Fibroblast of mammary gland (primary cell): ENCODE measurements at places on chromosomes 11 and 22.
A peak's percentile ranks its signal among the peaks of the same experiment; 100 is the strongest.

DNA sequence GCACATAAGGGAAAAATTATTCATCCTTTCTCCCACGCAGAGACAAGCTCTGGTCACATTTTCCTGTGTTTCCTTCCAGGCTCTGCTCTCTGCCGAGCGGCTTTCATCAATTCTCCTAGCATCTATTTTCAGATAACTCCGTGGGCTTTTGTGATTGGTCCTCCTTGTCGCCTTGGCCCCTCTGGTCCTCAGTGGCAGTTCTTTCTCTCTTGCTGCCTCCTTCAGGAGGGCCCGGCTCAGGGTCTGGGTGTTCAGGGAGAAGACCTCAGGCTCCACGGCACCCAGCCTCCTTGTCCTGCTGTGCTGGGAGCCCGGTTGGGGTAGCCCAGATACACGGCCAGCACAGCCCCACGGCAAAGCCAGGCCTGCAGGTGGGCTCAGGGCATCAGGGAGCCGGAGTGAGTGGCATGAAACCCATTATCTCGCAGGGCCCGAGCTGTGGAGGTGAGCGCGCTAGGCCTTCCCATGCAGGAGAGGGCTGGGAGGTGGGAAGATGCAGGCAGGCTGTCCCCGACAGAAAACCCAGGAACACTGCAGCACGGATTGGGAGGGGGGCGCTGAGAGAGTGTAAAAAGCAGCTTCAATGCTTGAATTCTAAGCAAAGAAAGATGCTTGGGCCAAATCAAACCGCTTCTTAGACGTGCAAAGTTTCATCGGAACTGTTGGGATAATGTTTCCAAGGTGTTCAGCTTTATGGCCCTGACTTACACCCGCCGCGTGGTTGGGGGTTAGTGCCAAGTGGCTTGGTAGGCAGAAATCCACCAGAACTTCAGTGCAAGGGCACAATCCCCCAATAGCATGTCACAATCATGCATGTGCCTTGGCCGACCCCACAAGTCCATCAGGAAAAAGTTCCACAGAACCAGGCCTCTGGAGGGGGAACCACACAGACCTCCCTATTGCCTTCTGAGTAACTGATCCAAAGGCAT lies 81.9 kb upstream of the WNT7B start:
- DNase-seq, result peak; percentile 56

DNA sequence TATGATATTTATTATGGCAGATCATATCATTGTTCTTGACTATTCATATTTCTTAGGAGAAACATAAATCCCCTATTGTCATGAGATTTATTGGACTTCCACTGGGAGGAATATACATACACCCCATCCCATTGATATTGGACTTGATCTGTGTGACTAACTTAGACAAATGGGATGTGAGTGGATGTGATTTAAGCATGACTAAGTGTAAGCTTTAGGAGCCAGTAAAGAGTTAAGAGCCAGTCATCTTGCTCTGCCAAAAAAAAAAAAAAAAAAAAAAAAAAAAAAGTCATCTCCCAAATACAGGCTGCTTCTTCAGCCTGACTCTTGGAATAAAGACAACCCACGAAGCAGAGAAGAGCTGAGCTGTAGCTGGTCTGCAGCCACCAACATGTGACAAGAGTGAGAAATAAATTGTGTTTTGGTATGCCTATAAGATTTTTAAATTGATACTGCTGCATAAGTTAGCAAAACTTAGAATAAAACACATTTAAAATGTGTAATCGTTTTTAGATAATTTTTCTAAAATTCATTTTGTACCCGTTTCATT lies 595.0 kb upstream of the LRRC4C start:
- peak; percentile 23 for DNase-seq

- peak; percentile 34 for DNase-seq
These were observed 6.2 kb upstream of the ALX4 start for GRCh38 chr11:44315947-44316658.

DNA sequence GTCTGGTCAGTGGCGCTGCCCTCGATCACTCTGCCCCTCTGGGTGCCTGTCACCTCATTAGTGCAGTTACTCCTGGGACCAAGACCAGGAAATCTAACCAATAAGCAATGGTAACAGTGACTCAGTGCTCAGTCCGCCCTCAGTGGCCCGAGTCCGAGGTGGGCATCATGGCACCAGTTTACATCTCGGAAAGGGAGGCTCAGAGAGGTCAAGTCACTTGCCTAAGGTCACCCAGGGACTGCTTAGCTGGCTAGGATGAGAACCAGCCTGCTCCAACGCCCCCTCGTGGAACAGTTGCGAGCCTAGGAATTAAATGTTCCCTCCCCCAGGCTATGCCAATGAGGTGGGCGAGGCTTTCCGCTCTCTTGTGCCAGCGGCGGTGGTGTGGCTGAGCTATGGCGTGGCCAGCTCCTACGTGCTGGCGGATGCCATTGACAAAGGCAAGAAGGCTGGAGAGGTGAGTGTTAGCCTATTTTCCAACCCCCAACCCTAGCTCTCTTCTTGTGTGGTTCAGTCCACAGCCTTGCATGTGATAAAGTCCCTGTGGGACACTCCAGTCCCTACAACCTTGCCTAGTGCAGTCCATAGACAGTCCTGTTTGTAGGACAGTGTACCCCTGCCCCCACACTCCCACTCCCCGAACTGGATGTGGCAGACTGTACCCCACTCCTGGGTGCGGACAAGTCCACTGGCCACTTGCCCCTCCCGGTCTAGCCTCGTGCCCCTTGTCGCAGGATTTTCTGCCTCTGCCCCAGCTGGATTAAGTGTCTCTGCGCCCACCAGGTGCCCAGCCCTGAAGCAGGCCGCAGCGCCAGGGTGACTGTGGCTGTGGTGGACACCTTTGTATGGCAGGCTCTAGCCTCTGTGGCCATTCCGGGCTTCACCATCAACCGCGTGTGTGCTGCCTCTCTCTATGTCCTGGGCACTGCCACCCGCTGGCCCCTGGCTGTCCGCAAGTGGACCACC lies 1.1 kb downstream of the MTFP1 start:
- DNase-seq, result peak; percentile 78

DNA sequence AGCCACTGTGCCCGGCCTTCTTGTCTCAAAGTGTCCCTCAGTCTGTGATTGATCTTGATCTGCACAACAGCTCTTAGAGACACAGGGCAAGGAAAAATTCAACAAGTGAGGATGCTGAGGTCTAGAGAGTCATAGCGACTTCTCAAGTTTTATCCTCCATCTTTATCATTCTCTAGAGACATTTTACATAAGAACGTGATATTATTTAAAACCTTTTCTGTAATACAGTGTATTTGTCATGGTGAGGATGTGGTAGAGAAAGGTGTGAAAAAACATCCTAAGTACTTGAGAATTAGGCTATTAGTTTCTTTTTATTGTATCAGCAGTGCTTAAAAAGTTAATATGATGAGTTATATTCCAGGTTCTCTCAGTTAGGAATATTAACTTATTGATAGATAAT lies 50.2 kb downstream of the EMSY start:
- no peak for DNase-seq

DNA sequence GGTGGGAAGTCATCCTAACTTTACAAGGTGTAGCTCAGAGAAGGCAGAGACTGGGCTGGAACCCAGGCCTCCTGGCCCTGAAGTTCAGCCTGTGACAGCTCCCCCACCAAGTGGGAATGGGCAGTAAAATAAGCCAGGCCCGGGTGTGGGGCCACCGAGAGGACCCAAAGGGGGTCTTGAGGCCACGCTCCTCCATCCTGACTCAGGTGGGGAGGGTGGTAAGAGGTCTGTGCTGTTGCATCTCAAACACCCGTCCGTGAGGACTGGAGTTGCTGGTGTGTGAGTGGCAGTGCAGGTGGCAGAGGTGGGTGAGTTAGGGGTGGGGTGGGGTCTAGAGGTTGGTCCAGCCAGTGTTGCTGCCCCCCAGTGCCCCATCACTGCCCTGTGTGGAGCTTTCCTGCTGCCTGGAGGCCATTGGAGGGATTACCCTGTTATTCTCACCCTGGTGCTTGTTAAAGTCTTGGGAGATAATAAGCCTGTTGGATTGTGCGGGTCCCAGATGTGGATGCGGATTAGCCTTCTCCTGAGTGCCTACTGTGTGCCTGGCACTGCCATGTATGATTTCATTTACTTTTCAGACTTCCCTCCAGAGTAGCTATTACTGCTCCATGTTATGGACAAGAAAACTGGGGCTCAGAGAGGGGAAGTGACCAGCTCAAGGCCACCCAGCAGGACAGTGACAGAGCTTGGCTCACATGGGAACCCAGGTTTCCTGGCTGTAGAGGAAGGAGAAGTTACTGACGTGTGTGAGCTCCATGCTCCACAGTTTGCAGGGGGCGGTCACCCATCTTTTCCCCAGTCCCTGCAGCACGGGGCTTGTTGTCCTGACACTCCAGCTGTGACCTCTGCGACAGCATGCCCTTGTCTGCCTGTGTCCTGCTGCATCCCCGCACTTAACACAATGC lies 12.9 kb downstream of the SERPINH1 start:
- DNase-seq, result no peak

DNA sequence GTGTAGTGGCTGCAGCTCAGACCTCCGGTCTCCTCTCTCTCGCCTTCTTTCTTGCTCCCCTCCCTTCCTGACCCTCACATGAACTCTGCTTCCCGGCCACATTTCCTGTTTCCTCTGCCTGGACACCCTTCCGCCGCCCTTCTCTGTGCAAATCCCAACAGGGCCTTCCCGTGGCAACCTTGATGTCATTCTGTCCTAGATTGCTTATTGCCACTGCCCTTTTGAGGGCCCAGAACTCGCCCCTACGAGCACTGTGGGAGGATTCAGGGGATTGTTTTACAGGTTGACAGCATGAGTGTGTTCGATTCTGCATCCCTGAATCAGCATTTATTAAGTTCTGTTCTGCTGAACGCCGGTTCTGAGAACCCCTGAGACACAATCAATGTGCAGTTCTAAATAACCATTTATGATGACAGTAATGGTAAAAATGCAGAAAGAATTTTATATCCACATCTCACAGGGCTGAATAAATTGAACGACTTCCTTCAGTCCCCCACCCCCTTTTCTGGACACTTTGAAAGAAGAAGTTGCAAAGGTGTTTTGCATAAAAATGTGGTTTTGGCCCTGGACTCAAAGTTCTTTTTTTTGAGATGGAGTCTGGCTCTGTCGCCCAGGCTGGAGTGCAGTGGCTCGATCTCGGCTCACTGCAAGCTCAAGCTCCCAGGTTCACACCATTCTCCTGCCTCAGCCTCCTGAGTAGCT lies 6.4 kb downstream of the BATF2 start:
- DNase-seq, result peak; percentile 4

DNA sequence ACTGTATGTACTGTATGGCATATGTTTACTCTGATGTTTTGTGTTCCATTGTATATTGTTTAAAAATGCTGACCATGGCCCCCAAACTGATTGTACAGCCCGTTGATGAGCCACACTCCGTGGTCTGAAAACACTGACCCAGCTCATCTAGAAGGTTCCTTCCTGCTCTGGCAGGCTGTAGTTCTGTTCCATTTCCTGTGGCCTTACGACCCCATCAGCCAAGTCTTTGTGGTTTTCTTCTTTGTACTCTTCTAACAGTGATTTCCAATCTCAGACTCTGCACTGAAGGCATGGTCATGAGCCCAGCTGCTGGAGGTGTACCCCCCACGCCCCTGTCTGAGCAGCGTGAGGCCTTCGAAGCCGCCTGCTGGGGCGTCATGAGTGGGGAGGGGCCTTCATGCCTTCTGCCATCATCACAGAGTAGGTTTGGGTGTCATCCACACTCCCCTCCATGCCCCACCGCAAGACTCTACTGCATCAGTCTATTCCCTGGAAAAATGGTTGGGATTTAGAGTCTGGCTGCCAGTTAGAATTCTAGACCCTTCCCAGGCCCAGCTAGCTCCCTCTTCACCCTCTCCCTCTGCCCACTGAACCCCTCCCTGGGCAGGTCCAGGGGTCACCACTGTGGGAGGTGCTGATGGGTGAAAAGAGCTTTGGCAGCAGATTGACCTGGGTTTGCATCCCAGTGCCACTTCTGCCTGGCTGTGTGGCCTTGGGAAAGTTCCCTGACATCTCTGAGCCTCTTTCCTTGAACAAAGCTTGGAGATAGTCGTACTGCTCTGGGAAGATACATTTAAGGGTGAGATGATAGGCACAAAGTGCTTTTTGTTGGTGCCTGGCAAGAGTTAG lies 11.3 kb upstream of the C11orf96 start:
- DNase-seq, result peak; percentile 61

- DNase-seq, result no peak
These were observed 28.6 kb downstream of the GNAZ start for GRCh38 chr22:23098718-23099530.
